ENCODE measurements at places on chromosomes 1 and 21.

GRCh38 chr1:64936956-64937355 lies 29.4 kb downstream of the JAK1 start:
- DNase-seq = peak; percentile 16

- DNase-seq = peak; percentile 49
These were observed 14.3 kb downstream of the QSOX1 start for GRCh38 chr1:180168786-180169639.

GRCh38 chr1:51281807-51282206 lies 45.7 kb downstream of the RNF11 start:
- DNase-seq = no peak

DNA sequence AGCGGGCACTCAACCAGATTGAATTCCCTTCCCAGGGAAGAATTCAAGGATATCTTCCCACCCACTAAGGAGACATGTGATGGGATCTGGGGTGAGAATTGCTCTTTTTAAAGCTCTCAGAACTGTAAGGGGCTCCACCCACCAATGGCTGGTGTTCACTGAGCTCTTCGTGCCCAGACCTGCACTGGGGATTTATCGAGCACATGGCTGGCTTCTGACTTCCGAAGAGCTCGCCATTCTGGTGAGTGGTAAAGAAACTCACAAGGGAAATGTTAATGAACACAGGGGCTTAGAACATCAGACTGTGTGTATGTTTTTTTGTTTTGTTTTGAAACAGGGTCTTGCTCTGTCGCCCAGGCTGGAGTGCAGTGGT lies 9.8 kb downstream of the PADI3 start:
- DNase-seq = no peak

GRCh38 chr1:54950369-54951163 lies 29.9 kb upstream of the TMEM61 start:
- DNase-seq = peak; percentile 85

DNA sequence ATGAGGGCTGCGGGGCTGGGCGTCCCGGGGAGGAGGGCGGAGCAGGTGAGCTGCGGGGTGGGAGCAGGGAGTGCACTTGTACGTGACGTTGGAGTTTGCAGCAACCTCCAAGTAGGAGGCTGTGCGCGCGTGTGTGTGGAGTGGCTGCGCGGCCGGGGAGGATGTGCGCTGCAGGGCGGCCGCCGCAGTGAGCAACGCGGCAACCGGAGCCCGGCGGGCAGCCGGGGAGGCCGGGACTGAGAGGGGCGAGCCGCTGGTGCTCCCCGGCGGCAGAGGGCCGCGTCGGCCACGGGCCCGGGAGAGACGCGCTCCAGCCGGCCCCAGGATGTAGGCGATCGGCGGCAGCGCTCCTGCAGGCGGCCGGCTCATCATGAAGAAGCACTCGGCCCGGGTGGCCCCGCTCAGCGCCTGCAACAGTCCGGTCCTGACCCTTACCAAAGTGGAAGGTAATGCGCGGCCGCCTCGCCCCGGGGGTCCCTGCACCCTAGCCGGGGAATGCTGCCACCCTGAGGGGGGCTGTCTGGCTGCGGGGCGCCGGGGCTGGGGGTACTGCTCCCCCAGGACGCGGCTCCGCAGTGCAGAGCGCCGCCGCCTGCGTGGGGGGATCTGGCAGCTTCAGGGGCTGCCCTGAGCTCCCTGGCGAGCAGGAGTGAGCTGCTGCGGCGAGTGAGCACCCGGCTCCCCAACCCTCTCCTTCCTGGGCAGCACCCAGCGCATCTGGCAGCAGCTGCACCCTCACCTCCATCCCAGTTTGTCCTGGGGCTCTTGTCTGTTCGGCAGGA lies 158.9 kb upstream of the COA6 start:
- peak; percentile 37 for DNase-seq

DNA sequence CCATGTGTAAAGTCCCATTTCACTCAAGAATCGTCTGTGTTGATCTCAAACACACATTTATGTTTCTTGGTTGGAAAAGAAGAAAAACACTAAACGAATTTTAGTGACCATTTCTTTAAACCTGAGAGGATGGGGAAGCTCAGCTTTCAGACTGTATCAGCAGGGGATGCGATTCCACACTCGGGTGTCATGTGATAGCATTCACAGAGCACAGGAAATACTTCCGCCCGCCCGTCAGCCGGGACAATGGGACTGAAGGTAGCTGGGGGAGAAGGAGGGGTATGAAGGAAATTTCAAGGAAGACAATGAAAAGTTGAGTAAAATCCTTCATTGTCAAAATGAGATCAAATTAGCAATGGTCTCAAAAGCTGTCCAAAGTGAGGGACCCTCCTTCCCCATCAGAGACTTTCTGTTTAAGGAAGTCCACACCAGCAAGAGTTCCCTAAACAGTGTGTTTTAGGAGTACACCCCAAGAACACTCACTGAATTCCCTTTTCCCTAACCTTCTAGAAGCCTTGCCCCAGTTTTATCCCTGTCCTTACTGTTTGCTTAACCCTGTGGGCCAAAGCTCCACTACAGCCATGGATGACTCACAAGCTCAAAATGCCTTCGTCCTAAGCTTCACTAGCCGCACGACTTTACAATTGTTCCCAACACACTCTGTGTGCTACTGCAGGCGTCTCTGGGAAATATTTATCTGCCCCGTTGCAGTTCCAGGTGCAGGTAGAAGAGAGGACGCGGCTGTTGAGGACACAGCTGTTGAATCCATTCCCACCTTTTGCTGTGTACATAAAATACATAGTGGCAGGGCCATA lies 51.4 kb upstream of the SIM2 start:
- peak; percentile 70 for DNase-seq

DNA sequence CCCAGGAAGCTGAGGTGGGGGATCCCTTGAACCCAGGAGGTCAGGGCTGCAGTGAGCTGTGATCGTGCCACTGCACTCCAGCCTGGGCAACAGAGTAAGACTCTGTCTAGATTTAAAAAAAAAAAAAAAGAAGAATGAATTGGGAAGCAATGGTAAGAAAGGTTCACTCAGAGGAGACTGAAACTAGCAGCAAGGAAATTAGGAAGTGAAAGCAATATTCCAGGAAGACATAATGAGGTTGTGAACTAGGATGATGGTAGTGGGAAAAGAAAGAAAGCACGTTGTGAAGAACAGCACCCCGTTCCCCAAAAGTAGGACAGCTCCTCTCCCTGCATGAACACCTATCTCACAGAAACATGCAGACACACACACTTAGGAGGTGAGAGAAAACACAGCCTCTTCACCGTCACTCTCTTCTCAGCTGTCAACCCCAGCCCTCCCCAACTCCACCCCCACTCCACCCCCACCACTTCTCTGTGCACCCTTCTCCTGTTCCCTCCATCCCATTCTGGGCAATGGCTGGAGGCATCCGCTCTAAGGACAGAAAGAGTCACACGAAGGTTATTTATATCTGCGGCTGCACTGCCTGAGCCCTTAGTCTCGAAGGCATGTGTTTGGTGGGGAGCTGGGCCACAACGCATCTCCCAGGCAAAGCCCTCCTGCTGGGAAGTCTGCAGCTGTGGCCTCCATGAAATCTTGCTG lies 101.8 kb upstream of the LPGAT1 start:
- no peak for DNase-seq

DNA sequence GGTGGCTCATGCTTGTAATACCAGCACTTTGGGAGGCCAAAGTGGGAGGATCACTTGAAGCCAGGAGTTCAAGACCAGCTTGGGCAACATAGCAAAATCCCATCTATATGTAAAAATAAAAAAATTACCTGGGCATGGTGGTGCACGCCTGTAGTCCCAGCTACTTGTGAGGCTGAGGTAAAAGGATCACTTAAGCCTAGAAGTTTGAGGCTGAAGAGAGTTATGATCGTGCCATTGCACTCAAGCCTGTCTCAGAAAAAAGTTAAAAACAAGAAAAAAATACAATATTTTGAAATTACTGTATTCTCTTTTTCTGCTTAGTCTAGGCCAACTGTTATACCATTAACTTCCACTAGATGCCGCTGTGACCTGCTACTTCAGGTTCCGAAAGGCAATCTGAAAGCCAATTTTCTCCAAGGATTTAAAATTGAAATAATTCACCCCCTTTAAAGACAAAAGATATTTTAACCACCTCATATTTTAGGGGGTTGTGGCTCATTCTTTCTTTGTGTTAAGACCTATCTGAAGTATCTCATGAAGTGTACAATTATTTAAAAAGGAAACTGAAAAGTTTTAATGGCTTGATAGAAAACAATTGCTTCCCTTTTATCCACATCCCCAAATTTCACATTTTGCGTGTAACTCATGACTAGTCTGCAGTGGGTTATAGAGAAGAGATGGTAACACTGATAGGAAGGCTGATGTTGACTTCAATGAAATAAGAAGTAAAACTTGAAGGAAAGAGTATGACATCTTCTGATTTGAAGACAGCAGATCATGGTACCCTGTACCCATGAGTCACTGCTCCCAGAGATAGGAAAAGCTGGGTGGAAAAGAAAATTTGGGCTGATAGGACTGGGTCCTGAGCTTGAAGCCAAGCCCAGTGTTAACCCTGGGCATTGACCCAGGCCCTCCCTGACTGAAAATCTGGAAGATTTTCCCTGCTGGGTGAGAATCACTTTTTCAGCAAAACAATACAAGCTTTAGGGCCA lies 24.4 kb upstream of the CLDN14 start:
- peak; percentile 38 for DNase-seq

GRCh38 chr1:116373431-116374352 lies 648 bp downstream of the ATP1A1 start:
- DNase-seq = peak; percentile 58

DNA sequence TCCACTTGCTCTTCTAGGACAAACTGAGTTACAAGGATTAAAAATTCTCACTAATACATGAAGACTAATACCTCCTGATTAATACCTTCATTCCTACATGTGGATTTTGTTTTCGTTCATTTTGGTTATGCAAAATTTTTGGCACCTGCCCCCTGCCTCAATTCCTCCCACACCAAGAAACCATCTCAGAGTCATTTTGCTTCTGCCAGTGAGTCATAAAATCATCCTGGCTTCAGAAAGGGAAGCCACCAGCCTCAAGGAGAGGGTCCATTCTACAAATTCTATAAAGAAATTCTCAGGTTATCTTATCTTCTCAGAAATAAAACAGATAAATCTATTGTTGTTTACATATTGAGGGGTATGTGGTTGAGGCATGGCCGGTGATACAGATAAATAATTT lies 103.2 kb upstream of the COA6 start:
- no peak for DNase-seq
